ENCODE measurements at places on chromosomes 4 and X.

- no peak for DNase-seq
These were observed 36.6 kb downstream of the CCNG2 start for GRCh38 chr4:77193511-77194102.

DNA sequence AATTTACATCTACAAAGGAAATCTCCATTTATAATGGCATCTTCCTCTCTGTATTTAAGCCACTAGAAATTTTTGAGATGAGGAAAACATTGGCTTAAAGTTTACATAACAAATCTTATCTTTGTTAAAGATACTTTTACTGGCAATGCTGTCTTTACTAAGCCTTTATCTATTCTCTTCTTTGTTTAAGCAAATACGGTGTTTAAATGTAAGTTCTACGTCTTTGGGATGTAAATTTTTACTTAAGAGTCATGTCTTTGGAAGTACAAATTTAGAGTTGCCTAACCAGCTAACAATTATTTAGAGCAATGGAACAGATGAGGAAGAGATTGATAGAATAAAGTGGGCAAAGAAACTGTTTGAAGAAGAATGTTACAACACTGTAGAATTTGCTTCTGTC, 1024.0 kb upstream of the PCDH10 start:
- DNase-seq, result no peak

DNA sequence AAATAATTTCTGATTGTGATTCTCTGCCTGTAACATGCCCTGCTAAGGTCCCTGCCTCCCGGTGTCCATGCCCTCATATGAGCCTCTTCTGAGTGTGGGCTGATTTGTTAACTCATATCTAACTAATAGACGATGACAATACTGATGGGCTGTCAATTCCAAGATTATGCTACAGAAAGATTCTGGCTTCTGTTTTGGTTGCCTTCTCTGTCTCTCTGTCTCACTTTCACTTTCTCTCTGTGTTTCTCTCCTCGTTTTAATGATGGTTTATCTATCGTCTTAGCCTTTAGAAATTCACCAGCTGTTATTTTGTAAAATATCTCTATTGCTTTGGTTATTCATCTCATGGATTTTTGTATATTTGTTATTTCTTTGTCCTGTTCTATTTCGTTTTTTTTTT, 312.5 kb upstream of the ANXA10 start:
- DNase-seq, result no peak

- no peak for DNase-seq
These were observed 46.4 kb upstream of the GABRE start for GRCh38 chrX:152020888-152021287.
